ENCODE measurements at places on chromosomes 6 and 20. TPM values are rescaled to one million over a fixed set of nuclear protein-coding genes. Genes with fewer than 3 reads are reported as not detected.

DNA sequence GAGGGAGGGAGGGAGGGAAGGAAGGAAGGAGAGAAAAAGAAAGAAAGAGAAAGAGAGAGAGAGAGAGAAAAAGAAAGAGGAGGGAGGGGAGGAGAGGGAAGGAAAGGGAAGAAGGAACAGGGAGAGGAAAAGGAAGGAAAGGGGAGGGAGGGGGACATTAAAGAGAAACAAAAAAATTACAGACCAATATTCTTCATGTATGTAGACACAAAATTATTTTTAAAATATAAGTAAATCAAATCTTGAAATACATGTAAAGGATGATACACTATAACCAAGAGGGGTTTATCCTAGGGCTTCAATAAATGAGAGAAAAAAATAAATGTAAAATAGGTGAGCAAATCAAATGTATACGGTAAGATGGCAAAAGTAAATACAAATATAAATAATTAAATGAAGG is 71.2 kb upstream of the TMEM244 start:
- no peak overlapping the region for H3K4me3 ChIP-seq
- H3K4me1 ChIP-seq = no peaks in the 10 kb centered on the region
- DNase-seq = no peak
- H3K36me3 ChIP-seq = no peaks in the 10 kb centered on the region
- peaks cover 6% of the 10 kb centered on the region for H3K27me3 ChIP-seq

- peaks cover 1% of the 10 kb centered on the region for H3K36me3 ChIP-seq
- no peak for DNase-seq
- no peak overlapping the region for H3K27ac ChIP-seq
These were observed 53.5 kb upstream of the GCLC start for GRCh38 chr6:53598265-53598907.

- peaks cover 8% of the 10 kb centered on the region for H3K27me3 ChIP-seq
- H3K4me1 ChIP-seq = no peaks in the 10 kb centered on the region
- H3K36me3 ChIP-seq = peaks cover 7% of the 10 kb centered on the region
These were observed 146.4 kb downstream of the SLC22A3 start for GRCh38 chr6:160494576-160494975.

NTSR1 gene
- total RNA-seq = not detected

- no peaks in the 10 kb centered on the region for H3K4me1 ChIP-seq
- no peaks in the 10 kb centered on the region for H3K36me3 ChIP-seq
- H3K27ac ChIP-seq = no peak overlapping the region
- H3K27me3 ChIP-seq = peaks cover 23% of the 10 kb centered on the region
- H3K4me3 ChIP-seq = no peak overlapping the region
These were observed 129.8 kb downstream of the SASH1 start for GRCh38 chr6:148472171-148473105.

All from activated naive CD8-positive, alpha-beta T cell treated with anti-CD3 and anti-CD28 coated beads for 36 hours (primary cell).